Smooth muscle cell of the pulmonary artery (primary cell): ENCODE measurements at places on chromosomes 5 and 9. TPM values are rescaled to one million over a fixed set of nuclear protein-coding genes. Genes with fewer than 3 reads are reported as not detected.

Gene PCDHGA12
- total RNA-seq, result 40.2 and 46.0 TPM in 2 replicates

Gene PGM5
- 16.3 and 33.3 TPM in 2 replicates for total RNA-seq

Gene POLE3
- total RNA-seq, result 24.7 and 24.8 TPM in 2 replicates

Gene FAM114A2
- total RNA-seq, result 37.3 and 39.9 TPM in 2 replicates

Gene THBS4
- 0.63 and 2.1 TPM in 2 replicates for total RNA-seq

Gene GRIN3A
- not detected in 2 replicates for total RNA-seq

Gene CTXN3
- not detected in 2 replicates for total RNA-seq

Gene GPR151
- not detected in 2 replicates for total RNA-seq

Gene F2R
- total RNA-seq, result 341 and 514 TPM in 2 replicates

Gene CDKN2A
- total RNA-seq, result 6.6 and 19.3 TPM in 2 replicates

Gene PCDHA9
- total RNA-seq, result 0.07 and 0.10 TPM in 2 replicates

Gene OLFM1
- 0.76 and 2.3 TPM in 2 replicates for total RNA-seq

Gene ANXA6
- total RNA-seq, result 390 and 433 TPM in 2 replicates

Gene BHMT
- not detected in 2 replicates for total RNA-seq

Gene SLC36A3
- total RNA-seq, result not detected in 2 replicates

Gene PLAC8L1
- total RNA-seq, result 0.20 and 0.52 TPM in 2 replicates

Gene ADCY2
- total RNA-seq, result 0.07 TPM in 1 of 2 replicates, not detected in the other

Gene ACOT12
- 0.07 and 1.1 TPM in 2 replicates for total RNA-seq

Gene PTPRD
- total RNA-seq, result 5.0 and 17.2 TPM in 2 replicates

Gene PPP3R2
- not detected in 2 replicates for total RNA-seq

Gene PRXL2C
- 13.1 TPM in 2 replicates for total RNA-seq

Gene URM1
- total RNA-seq, result 47.5 and 47.8 TPM in 2 replicates

Gene ARID3C
- 0.13 and 0.36 TPM in 2 replicates for total RNA-seq
